ENCODE measurements at places on chromosomes 2 and 18. TPM values are rescaled to one million over a fixed set of nuclear protein-coding genes. Genes with fewer than 3 reads are reported as not detected.

Gene BAZ2B
- 16.8 TPM for polyA plus RNA-seq

Gene IL36G
- not detected for polyA plus RNA-seq

Gene TTC32
- polyA plus RNA-seq: 19.1 TPM

Gene INO80D
- polyA plus RNA-seq: 0.46 TPM

Gene KCNK3
- polyA plus RNA-seq: 0.62 TPM

Gene MOCOS
- 2.9 TPM for polyA plus RNA-seq

Gene ABCA12
- 0.30 TPM for polyA plus RNA-seq

Gene STEAP3
- polyA plus RNA-seq: 12.5 TPM

Gene CPO
- not detected for polyA plus RNA-seq

Gene CLIP4
- 6.8 TPM for polyA plus RNA-seq

Gene SLC11A1
- polyA plus RNA-seq: 4.7 TPM

Gene LYG2
- polyA plus RNA-seq: not detected

Gene C2orf80
- not detected for polyA plus RNA-seq

Gene ZNF892
- polyA plus RNA-seq: not detected

Gene RSAD2
- 1.4 TPM for polyA plus RNA-seq

Gene DPP4
- 0.15 TPM for polyA plus RNA-seq

Gene HS1BP3
- 24.1 TPM for polyA plus RNA-seq

Gene PREB
- polyA plus RNA-seq: 48.4 TPM

Gene TLX2
- not detected for polyA plus RNA-seq

Gene ZNF804A
- polyA plus RNA-seq: 0.15 TPM

Gene NT5DC4
- not detected for polyA plus RNA-seq
